Right renal pelvis (tissue), 4 donors: ENCODE measurements at places on chromosomes 4 and X. TPM values are rescaled to one million over a fixed set of nuclear protein-coding genes. Genes with fewer than 3 reads are reported as not detected.

The STK26 gene
- polyA plus RNA-seq: 9.9 TPM

The SH3D19 gene
- 29.8 TPM for polyA plus RNA-seq

The PNMA6F gene
- polyA plus RNA-seq: 0.06 TPM

The FHIP1A gene
- 6.5 TPM for polyA plus RNA-seq

The CENPVL2 gene
- 0.36 TPM for polyA plus RNA-seq

The TEX13D gene
- not detected for polyA plus RNA-seq

The SLITRK4 gene
- polyA plus RNA-seq: 20.1 TPM
